Left ventricle myocardium superior (tissue), 1 donor: ENCODE measurements at places on chromosomes 2 and 18.

DNA sequence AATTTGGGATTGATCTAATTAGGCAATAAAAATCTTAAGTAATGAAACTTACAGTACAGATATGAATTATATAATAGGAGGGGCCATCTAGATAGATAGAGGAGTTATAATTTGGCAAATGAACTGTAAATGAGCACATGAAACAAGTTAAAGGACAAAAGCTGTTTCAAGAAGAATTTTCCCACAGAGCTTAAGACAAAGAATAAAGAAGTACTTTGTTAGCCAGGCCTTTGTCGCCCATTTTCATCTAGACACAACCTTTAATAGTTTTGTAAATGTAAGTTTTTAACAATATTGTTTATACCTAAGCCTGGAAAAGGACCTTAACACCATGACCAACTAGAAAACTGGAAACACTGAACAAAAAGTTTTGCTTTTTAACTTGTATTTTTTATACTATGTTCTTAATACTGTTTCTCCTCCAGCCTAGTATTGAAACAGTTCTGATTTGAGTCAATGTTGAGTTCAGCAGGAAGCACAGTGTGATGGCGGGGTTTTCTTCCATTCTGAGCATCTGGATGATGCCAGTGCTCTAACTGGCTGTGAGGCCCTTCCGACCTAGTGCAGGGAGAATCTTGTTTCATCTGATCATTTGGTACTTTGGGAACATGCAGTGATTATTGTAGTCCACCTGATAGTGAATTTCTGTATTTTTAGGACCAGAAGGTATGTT, 37.6 kb downstream of the FARP2 start:
- DNase-seq: no peak

DNA sequence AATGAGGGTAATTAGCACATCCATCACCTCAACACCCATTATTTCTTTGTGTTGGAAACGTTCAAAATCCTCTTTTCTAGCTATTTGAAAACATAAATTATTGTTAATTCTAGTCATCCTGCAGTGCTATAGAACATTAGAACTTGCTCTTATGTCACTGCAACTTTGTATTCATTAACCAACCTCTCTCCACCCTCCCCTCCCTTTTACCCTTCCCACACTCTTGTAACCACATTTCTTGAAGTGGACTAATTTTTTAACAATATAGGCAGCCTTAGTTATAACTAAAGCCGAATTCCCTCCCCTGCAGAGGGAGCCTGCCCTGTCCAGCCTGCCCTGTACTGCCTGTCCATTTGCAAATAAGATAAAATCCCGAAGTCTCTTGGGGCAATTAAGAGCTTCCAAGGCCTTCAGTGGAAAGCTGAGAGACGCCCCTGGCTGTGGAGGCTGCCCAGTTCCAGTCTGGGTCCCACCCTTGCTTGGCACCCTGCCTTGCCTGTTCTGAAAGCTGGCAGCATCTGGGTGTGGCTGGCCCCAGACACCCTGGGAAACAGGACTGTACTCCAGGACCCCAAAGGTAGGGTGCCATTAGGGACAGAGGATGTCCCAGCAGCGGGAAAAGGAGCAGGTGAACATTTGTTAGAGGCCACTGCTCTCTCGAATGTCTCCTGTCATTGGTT, 65.1 kb downstream of the MEX3C start:
- DNase-seq: no peak

DNA sequence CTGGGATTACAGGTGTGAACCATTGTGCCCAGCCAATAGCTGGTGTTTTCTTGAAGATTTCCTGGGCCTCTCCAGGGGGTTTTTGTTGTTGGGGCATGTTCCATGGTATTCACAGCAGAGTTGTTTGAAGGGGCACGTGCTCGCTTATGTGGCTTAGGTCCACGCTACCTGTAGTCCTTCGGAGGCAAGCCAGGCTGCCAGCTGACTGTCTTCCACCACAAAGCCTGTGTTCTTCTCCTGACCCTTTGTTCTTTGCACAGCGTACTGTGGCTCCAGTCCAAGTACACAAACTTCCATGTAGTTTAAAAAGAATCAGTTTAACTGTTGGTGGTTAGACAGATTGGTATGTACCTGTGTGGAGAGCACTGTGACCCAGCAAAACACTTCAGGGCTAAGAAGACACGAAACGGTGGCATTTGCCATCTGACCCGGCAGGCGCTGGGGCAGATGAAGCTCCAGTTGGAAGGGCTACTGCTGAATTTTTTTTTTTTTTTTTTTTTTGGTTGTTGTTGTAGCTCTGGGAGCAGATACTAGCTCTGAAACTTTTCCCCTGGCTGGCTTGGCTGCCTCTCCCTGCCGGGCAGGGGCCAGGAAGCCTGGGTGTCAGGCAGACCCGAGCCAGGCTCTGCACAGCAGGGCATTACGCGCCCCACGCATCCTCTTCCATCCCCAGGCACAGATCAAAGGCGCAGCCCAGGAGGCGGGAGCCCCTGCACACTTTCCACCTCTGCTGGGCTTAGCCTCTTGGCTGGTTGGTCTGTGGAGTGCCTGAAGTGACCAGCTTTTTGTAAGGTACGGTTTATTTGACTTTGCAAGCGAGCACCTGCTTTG, 5.7 kb downstream of the GREB1 start:
- no peak for DNase-seq

- DNase-seq: no peak
These were observed 55.6 kb upstream of the CCDC85A start for GRCh38 chr2:56128235-56128634.

- DNase-seq: no peak
These were observed 471.4 kb downstream of the CMPK2 start for GRCh38 chr2:6394276-6394675.

DNA sequence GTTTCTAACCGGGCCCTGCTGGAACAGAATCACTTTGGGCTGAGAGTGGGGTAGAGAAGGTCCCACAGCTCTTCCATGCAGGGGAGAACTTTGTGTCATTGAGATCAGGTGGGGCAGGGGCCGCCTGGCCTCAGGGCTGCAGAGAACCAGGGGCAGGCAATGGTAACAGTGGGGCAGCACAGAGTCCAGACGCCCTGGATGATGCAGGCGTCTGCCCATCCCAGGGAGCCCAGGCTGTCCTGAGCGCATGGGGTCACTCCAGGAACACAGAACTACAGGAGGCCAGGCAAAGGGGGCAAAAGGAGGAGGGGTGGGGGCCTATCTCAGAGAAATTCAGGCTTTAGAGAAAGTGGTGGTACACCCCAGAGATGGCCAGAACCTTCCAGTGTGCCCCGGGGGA, 121.3 kb downstream of the NDUFA10 start:
- no peak for DNase-seq

DNA sequence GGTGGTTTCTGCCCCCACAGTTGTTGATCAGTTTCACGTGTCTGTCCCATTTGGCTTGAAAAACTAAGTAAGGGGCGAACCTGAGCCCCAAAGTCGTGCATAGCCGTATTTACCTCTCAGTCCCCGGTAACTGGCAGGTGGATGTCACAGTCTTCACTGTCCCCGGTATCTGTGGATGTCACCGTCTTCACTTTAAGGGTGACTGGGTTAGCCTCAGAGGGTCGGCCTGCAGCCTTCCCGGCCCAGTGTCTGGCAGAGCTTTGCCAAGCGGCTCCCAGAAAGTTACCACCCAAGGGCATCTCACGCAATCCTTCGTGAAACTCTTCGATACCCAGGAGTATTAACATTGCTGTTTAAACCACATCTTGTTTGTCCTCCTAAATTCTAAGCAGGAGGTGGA, 125.3 kb upstream of the CTDP1 start:
- no peak for DNase-seq

DNA sequence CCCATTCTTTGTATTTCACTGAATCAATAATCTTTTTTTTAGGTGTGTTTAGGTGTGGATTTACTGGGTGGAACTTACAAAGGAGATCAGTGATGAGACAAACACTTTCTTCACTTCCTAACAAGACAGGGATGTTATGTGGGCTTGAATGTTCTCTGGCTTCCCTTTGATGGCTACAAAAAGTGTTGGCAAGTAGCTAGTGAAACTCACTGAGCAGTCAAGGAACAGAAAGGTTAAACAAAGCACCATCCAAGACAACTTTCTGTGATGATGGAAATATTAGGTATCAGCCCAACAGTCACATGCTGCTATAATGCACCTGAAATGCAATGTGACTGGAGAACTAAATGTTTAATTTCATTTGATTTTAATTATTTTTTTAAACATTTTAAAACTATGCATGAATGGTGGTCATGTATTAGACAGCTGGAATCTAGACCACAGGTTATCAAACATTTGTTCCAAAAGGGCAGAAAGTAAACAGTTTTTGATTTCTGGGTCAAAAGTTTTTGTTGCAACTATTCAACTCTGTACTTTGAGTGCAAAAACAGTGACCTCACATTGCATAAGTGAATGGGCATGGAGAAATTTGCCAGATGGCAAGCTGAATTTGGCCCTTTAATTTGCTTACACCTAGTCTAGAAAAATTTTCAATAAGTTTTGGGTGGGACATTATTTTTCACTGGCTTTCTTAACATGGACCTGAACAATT, 1272.7 kb upstream of the TMEFF2 start:
- DNase-seq: no peak

GRCh38 chr2:177264209-177264692, 276 bp downstream of the NFE2L2 start:
- no peak for DNase-seq

DNA sequence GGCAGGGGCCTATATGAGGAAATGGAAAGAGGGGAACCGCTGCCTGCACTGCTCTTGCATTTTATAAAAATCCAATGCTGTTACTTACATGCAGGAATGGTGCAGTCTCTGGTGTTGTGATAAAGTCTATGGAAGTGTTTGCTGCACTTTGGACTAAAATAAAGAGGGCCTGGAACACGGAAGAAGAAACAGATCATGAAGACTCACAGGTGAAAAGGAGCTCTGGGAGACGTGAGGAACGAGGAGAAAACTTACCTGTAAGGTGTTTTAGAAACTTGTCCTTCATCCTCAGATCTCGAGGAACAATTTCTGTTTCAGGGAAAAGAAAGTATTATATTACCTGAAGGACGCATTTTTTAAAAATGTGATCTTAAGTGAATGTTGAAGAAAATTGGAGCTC, 1.9 kb downstream of the ALKAL2 start:
- DNase-seq: no peak

DNA sequence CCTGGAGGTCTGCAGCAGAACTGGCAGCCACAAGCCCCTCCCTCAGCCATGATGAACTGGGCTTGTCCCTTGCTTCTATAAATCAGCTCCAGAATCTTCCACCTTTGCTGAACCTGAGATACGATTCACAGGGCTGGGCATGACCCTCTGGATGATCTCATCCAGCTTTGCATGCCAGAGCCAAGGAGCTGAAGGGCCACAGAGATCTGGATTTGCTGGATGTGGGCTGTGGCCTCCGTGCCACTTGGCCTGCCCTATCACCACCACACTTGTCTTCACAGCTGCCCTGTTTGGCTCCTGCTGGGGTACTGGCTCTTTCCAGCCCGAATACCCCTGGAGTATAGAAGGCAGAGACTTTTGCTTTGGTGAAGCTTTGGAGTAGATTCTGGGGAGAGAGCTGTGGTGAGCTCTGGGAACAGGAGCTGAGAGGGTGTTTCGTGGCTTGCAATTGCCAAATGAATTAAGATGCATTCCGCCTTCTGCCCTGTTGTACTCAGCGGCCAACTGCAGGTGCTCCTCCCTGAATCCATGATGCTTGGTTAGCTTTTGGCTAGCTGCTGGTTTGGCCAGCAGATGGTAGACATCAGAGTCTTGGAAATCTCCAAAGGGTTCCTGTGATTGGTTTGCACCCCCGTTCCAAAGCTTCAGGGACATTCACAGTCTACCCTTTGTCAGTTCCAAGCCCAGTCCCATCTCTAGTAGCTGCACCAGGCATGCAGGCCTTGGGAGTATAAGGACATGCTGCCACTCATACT, 30.9 kb upstream of the GIGYF2 start:
- DNase-seq: no peak

DNA sequence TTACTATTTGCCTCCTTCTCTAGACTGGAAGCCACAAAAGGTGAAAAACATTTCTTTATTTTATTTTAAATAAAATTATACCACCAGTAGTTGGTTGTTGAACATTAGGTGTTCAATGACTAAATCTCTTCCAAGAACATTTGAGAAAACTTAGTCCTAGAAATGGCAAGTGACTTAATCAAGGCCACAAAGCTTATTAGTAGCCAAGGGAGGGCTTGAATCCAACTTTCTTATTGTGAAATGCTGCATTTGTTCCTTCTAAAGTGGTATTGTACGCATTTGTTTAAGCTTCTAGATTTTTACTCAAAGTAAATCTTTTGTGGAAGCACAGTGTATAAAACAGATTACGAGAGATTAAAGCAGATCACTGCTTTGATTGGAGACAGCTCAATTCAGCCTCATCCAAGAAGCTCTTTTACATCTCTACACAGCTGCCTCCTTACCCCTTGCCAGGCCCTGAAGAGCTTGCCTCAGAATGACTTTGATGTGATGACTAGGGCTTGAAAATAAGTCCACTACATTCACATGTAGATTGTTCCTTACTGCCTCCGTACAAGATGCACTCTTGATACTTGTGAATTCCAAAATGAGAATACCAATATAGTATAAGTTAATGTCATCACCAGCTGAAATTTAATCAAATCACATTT, 244.8 kb downstream of the XIRP2 start:
- no peak for DNase-seq

DNA sequence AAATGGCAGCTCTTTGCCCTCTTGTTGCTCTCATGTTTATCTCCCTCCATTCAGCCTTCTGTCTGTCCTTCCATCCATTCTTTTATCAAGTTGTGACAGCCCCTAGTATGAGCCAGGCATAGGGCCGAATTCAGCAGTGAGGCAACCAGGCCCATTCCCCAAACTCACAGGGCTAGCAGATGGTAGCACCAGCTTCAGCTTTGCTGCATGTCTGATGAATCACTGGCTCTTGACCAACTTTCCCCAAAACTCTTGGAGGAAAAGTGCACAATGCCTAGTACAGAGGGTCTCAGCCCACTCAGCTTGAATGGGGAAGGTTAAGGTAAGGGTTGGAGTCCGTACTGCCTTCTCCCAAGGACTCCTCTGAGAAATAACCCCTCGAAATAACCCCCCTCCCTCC, 35.7 kb downstream of the NPAS2 start:
- no peak for DNase-seq

GRCh38 chr2:105774781-105775337, 30.1 kb downstream of the NCK2 start:
- no peak for DNase-seq

DNA sequence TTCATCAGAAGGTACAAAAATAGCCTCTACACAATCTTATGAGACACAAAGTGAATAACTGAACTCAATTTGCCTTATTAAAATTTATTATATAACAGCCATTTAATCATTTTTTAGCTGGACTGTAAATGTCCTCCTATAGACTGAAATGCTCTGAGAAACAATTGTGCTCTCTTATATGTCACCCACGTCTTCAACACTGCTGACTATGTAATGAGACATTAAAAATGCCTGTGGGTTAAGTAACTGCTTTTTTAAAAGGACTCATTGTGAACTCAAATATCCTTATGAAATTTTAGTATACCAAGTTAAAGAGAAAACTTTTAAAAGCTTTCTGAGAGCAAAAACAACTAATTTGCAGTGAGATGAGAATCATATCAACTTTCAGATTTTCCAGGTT, 10.4 kb upstream of the GALNT1 start:
- no peak for DNase-seq
